SK-N-SH (cell line): ENCODE measurements at places on chromosomes 12 and 14. TPM values are rescaled to one million over a fixed set of nuclear protein-coding genes. Genes with fewer than 3 reads are reported as not detected.

Gene POLE2
- 8.1 and 8.5 TPM in 2 replicates for polyA plus RNA-seq

Gene TUNAR
- 0.02 and 0.03 TPM in 2 replicates for polyA plus RNA-seq

Gene AJUBA
- polyA plus RNA-seq = 24.4 and 36.2 TPM in 2 replicates

DNA sequence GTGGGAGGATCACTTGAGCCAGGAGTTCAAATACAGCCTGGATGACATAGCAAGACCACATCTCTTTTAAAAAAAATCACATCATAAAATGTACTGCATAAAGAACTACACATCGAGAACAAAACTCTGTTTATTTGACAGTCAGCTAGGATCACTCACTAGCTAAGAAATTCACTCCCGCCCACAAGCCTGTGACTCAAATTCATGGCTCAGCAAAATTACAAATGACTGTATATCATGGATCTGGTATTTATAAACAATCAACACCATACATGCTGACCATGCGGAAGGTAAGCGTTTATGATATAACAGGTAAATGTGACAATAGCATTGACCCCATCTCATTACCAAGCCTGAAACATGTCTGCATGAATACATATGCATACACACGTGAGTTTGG is 206.5 kb downstream of the EFCAB11 start:
- DNase-seq = no peak

DNA sequence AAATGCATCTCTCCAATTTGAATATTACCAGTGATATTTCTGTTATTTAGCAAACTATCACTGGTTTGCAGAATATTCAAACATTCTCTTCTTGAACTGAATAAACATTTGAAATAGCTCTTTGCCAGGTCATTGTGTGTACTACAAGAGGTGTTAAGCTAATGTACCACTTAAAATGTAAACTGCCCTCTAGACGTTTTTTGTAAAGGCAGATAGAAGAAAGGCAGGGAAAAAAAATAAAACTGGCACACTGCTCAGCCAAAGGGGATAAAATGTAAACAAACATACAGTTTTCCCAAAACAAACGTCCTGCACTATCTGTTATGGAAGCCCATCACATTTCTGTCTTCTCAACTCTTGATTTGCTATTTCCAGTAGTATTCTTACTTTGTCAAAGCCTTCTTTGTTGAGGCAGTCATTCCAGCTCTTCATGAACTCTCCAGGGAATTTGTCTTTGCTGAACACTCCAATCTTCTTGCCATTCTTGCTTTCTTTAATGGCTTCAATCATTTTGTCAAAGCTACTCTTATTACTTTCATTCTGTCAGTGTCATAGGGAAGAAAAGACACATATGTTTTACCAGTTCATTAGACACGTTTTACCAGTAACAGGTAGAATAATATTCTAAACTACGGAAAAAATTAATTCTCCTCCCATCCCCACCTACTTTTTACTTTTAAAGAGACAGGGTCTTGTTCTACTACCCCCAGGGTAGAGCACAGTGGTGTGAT is 13.7 kb downstream of the SUPT16H start:
- DNase-seq = no peak

GRCh38 chr14:22973217-22974032 is 8.9 kb downstream of the AJUBA start:
- DNase-seq = peak; percentile 67

GRCh38 chr12:11427341-11427740 is 32.0 kb upstream of the PRB2 start:
- DNase-seq = no peak

DNA sequence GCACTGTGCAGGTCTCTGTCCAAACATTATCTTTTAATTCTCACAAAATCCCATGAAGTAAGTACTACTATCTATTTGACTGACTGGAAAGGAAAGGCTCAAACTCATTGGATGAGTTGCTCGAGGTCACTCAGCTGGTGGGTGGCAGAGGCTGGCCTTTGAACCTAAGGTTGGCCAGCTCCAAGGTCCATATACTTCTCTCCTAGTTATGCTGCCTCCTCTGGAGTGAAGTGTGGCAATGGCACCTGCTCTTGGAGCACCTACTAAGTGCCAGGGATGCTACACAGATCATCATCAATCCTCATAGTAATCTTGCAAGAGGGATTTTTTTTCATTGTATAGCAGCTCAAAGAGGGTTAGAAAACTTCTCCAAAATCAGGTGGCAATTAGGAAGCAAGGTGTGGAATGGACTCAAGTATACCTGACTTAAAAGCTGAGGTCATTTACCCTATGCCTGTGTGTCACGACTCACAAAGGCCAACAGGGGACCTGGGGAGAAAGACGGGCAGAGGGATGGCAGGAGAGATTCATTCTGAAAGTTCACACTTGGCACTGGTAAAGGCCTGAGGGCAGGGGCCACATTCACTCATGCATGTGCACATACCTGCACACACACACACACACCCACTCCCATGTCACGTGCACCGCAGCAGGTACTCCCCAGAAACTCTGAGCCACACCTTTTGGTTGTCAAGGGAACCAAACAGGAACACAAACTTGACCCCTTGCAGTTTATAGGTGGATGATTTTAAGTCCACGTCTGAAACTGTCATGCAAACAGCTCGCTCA is 146.4 kb downstream of the FOXN3 start:
- DNase-seq = no peak

DNA sequence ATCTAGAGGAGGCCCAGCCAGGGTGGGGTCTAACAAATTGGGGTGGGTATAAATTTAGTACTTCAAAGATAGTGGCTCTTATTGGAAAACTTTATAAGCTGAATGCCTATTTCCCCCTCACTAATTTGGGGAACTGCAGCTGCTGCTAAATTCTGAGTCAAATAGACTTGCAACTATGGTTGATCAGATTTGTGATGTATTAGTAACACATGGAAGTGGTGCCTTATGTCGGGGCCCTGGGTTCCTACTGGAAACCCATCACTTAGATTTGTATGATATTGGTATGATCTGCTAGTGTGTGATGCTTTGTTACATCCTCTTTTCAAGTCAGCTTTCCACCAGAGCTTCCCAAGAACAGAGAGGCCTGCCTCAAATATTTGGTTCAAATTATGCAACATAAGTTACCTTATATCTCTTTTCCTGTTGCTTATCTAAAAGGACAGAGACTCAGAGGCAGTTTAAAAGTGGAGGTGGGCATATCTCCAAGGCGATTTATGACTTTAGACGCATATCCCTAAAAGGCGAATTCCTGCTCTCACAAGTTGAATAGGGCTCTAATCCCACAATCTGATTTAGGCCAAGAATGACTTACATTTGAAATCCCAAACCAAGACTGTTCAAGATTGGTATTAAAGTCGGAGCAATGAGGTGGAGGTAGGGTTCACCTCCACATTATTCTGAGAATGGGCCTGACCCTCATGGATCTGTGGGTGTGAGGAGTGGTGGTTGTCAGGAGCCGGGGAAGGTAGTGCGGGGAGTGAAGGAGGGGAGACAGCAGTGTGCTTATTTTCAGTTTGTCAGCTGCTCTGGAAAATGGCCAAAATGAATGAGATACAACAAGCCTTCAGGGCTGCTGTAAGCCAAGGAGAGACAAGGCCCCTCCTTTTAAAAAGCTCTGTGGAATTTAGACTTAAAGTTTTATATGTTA is 425.8 kb downstream of the RAD51B start:
- DNase-seq = no peak

- peak; percentile 0 for DNase-seq
Observed at GRCh38 chr12:84455598-84455997, 457.0 kb downstream of the SLC6A15 start.
